ENCODE measurements at places on chromosomes 3 and 15.

DNA sequence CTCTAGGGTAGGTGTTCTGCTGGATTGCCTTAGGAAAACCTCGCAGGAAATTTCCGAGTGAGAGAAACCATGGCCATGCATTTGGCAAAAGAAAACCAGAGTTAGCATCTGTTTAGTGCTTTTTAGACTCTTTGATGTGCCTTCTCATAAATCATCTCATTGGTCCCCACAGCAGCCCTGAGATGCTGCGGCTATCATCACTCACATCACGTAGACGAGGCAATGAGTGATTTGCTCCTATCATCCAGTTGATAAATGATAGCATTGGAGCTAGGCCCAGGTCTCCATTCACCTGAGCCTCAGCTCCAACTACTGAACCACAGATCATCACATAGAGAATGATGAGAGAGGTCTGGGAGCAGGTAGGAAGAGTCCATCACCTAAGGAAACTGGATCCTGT, 111.1 kb downstream of the PDCD6IP start:
- no peak for DNase-seq

DNA sequence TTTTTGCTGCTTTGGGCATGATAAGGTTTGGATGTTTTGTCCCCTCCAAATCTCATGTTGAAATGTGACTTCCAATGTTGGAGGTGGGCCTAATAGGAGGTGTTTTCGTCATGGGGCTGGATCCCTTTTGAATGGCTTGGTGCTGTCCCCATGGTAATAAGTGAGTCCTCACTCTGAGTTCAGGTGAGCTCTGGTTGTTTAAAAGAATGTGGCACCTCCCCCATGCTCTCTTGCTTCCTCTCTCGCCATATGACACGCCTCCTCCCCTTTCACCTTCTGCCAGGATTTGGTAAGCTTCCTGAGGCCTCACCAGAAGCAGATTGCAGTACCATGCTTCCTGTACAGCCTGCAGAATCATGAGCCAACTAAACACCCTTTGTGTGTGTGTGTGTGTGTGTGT, 255.5 kb downstream of the EPHB1 start:
- DNase-seq = no peak

GRCh38 chr3:56960234-56960917, 100.1 kb upstream of the SPATA12 start:
- DNase-seq = no peak

- no peak for DNase-seq
Measured at GRCh38 chr3:132638706-132639105, 20.9 kb downstream of the ACAD11 start.

- DNase-seq = no peak
Measured at GRCh38 chr3:145959457-145960088, 201.4 kb downstream of the PLOD2 start.

DNA sequence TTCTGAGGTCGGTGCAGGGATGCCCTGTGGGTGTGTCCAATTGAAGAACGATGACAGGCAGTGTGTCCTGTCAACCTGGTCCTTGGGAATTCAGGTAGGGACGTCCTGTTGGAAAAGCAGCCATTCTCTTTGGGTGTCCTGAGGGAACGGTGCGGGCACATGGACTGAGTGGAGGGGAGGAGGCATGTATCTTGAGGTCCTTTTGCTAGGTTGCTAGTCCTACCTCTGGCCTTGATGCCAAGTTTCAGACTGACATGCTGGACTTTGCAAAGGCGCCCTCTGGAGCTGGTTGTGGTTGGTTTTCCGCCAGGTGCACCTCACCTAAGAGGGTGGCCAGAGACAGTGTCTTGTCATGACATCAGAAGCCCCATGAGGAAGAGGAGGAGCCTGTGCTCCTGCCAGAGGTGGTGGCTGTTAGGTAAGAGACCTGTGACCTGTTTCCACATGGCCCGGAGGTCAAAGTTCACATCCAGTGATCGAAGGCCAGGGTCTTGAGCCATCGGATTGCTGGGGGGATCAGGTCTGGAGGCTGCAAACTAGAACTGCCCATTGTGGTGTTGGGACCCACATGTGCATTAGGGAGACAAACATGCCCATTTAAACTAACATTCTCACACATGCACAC, 106.3 kb downstream of the SNRPN start:
- no peak for DNase-seq

- DNase-seq = no peak
Measured at GRCh38 chr3:161316006-161316689, 55.2 kb downstream of the SPTSSB start.

DNA sequence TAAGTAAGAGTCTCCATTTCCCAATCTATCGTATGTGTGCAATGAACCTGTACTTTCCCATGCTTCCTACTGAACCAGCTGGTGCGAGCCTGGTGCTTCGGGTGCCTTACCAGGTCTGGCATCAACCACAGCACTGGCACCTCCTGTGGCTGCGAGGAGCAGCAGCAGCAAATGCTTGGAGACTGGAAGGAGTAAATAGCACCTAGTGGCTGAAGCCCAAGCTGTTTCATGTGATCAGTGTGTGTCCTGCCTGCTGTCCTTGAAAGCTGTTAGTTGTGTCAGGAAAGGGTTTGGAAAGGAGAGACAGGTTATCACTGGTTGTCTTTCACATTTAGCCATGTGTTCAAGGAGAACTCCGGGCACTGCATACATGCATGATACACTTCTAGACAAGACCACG, 31.8 kb downstream of the PCOLCE2 start:
- DNase-seq = peak; percentile 20

DNA sequence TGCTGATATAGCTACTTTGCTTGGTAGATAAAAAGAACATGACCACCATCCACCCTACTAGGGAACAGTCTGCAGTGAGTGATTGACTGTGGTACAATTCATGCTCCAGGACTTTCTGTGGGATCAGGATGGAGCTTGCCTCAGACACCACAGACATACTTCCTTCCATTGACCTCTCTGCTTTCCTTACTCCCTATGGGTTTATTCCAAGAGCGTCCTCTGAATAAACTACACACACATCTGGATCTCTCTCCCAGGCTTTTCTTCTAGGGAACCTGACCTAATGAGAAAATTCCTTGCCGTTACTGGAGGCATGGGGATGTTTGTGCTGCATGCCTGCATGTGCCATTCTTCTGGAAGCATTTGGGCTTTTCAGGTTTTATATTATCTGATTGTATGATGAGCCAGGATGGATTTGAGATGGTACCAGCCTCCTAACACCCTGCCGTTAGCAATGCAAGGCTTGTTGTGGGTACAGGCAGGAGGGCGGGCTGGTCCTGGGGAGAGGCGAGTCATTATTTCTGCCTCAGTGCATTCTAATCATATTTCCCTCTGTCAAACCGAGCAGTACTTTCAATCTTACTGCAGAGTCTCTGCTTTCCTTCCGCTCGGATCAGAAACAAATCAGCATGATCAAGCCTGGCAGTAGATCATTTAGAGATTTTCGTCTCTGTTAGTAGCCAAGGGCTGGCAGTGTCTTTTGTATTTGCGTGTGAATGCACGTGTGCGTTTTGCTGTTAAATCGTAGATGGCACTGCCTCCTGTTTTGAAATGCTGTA, 279.2 kb downstream of the PDCD6IP start:
- no peak for DNase-seq

DNA sequence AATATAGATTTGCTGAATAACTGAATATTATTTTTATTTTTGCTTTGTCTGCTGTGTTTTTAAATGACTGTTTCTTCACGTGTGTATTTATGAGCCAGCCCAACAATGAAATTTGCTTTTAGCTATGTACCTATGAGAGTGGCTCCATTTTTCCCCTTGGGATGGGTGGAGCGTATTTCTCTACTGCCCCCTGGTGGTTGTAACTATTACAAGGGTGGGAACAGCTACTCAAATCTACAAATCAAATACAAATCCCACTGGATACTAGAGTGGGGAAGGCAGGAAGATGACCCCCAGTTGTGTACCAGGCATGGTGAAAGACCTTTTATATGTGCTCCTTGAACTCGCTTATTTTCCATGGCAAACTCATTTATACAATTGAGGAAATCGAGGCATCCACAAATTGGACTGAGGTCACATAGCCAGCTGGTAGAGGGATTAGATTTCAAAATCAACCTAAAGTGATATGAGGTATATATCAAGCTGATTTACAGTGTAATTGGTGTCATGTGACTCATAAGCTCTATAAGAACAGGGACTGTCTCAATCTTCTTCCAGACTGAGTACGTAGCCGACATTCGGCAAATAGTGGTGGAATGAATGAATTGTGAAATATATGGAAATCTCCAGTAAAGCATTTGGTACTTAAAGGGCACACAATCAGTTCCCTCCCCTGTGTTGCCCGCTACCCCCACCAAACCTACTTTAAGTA, 69.5 kb upstream of the VEPH1 start:
- no peak for DNase-seq

DNA sequence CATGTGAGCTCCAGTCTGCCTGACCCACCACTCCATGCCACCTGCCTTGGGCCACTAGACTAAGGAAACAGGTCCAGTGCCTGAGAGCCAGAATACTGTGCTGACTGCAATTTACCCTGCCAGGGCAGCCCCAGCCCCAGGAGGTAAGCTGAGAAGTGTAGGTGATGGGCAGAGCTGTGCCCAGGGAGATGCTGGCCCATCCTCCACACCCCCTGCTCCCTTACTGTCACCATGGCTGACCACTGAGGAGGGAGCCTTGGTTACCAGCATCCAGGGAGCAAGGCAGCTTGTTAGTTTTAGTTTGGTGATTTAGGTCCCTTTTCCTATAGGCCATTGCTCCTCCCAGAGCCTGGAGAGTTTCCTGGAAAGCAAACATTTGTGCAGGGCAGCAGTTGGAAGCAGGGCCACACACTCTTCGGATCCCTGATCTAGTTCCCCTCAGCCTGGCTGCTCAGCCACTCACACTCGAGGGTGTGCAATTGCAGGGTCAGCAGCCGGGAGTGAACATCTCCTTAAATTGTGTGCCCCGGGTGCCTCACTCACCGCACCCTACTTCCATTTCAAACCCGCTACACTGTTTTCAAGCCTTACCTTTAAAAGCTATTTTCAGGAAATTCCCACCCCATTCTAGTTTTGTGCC, 2.0 kb downstream of the GALNT15 start:
- DNase-seq = no peak

DNA sequence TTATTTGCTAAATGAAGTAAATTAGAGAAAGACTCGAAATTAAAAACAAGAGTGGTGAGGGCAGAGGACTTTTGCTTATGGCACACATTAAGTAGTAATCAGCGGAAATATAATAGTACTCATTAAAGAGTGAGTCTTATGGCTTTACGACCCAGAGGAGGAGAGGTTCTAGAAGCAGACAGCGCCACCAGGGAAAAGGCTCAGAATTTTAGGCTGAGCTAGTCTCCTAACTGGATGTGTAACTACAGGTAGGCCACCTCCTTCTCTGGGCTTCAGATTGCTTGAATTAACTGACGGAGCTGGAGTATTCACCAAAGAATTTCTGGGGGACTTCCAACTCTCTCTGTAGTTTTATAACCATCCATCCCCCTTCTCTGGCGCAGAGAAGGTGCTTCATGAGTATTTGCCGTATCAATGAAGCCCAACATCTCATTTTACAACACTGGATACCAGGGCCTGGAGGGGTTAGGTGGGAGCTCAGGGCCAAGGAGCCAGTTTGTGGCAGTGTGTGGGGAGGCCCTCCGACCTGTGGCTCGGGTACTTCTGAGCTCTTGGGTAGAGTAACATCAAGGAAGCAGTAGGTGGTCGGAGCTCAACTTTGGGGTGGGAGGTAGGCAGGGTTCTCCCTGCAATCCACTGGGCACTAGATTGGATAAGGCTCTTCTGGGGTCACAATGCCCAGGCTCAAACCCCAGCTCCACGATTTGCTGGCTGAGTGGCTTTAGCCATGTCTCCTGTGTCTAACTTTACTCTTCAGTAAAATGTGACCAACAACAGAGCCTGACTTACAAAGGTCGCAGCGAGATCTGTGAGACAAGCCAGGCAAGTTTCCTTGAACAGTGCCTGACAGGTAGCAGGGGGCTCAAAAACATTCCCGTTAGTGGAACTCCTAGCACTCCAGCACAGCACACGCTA, 1.1 kb downstream of the CHCHD4 start:
- DNase-seq = no peak

DNA sequence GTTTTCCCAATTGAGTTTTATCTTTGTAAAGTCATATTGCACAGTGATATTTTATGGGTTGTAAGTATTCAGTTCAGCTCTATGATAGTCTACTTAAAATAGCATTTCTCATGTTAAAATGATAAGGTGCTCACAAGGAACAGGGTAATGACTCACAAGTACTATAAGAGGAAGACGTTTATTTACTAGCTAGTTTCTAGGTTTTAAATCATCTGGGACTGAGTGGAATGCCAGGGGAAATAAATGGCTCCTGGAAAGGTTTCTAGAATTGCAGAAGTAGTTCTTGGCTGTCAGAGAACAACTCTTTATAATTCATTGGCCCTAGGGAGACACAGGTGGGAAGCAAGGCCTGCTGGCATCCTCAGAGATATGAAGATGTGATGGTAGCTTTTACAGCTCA, 112.8 kb downstream of the CHDH start:
- no peak for DNase-seq

DNA sequence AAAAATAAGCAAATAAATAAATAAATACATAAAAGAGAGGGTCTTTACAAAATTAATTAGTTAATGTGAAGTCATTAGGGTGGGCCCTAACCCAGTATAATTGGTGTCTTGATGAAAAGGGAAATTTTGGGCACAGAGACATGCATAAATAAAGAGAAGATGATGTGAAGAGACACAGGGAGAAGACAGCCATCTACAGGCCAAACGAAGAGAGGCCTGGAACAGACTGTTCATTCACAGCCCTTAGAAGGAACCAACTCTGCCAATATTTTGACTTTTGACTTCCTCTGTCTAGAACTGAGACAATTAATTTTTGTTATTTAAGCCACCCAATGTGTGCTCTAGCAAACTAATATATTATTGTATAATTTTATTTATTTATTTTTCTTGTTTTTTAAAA, 29.6 kb upstream of the SELENOK start:
- DNase-seq = no peak

DNA sequence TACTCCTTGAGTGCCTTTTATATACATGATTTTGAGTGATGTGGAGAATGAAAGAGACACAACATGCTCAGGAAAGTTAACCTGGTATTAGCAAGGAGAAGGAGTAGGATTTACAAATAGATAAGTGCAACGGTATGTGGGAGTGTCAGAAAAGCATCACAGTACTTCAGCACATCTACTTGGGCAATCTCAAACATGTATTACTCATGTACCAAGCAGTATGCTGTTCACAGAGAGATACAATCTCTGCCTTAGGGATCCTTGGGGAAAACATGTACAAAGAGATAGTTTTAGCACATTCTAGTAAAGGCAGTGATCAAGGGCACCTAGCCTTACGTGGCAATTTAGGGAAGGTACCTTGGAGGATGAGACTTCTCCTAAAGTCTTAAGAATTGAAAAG, 146.5 kb downstream of the FILIP1L start:
- no peak for DNase-seq

DNA sequence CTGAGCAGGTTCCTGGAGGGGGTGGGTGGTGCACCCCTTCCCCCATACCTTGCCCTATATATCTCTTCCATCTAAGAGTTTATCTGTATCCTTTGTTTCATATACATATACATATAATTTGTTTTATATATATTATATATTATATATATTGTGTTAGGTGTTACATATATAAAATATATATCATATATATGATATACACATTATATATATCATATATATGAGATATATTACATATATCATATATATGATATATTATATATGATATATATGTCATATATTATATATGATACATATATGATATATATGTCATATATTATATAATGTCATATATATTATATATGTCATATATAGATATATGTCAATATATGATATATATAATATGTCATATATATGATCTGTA, 31.1 kb downstream of the EXD1 start:
- no peak for DNase-seq

- DNase-seq = no peak
Measured at GRCh38 chr3:171416061-171416460, 44.1 kb downstream of the TNIK start.
